ENCODE measurements at places on chromosomes 16 and 17. TPM values are rescaled to one million over a fixed set of nuclear protein-coding genes. Genes with fewer than 3 reads are reported as not detected.
A peak's percentile ranks its signal among the peaks of the same experiment; 100 is the strongest.

DNA sequence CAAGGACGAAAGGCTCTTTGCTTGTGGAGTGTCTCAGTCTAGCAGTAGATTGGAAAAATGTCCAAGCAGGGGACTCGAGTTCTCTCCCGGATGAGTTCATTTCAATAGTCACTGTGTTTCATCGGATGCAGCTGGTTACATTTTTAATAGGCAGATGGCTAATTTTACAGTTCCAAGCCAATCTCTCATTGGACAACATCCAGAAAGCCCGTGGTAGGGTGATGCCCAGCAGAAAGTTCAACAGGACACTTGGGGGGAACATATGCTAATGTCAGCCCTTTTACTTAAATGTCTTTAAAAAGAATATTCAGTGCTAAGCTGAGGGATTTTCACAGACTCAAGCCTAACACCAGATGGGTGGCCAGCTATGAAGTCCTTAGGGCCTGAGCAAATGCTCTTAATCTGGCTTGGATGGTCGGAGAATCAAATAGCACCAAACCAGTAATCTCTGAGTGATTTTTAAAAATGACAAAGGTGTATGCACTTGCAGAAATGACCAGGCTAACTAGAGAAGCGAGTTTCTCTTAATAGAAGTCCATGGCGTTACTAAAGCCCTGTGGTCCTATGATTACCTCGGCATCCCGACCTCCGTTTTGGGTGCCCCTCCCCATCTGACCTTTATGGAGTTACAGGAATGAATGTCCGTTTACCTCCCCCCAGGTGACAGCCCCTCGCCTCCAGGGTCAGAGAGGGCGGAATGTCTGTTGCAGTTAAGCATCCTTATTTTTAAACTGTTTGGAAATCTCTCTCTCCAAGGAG lies 289.2 kb upstream of the SALL1 start:
- H3K27ac ChIP-seq = no peak overlapping the region
- no peak overlapping the region for H3K4me3 ChIP-seq
- no peak for DNase-seq
- peaks cover 38% of the 10 kb centered on the region for H3K27me3 ChIP-seq
- no peaks in the 10 kb centered on the region for H3K4me1 ChIP-seq
- H3K36me3 ChIP-seq = no peaks in the 10 kb centered on the region

GRCh38 chr17:12369065-12369464 lies 296.6 kb upstream of the MYOCD start:
- peaks cover 4% of the 10 kb centered on the region for H3K36me3 ChIP-seq
- H3K27me3 ChIP-seq = no peaks in the 10 kb centered on the region
- H3K27ac ChIP-seq = peak overlapping the region; percentile 70
- H3K4me3 ChIP-seq = no peak overlapping the region

- H3K4me3 ChIP-seq = no peak overlapping the region
- H3K27ac ChIP-seq = no peak overlapping the region
- peaks cover 18% of the 10 kb centered on the region for H3K27me3 ChIP-seq
- H3K4me1 ChIP-seq = no peaks in the 10 kb centered on the region
- no peak for DNase-seq
These were observed 136.5 kb upstream of the ADAMTS18 start for GRCh38 chr16:77571115-77571862.

GRCh38 chr16:84550096-84550495 lies 45.6 kb upstream of the MEAK7 start:
- no peak overlapping the region for H3K4me3 ChIP-seq
- H3K36me3 ChIP-seq = peaks cover 1% of the 10 kb centered on the region
- H3K27ac ChIP-seq = no peak overlapping the region
- peaks cover 9% of the 10 kb centered on the region for H3K4me1 ChIP-seq

DNA sequence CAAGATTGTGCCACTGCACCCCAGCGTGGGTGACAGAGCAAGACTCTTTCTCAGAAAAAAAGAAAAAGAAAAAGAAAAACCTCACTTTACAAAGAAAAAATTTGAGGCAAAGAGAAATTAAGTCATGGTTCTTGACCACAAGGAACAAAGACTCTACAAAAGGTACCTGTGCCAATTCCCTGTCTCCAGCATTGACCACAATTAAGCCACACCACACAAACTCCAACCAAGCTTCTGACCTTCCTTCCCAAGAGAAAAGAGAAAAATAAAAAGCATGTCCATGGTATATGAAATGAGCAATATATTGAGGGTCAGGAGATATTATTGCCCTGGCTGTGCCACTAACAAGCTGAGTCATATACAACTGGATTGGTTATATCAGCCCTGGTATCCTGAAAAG lies 146.3 kb upstream of the NOG start:
- H3K27ac ChIP-seq = no peak overlapping the region
- no peak for DNase-seq
- no peaks in the 10 kb centered on the region for H3K36me3 ChIP-seq
- no peaks in the 10 kb centered on the region for H3K4me1 ChIP-seq
- no peaks in the 10 kb centered on the region for H3K27me3 ChIP-seq

GRCh38 chr16:65101009-65101408 lies 20.9 kb downstream of the CDH11 start:
- DNase-seq = no peak
- peaks cover 23% of the 10 kb centered on the region for H3K36me3 ChIP-seq
- no peaks in the 10 kb centered on the region for H3K27me3 ChIP-seq

DNA sequence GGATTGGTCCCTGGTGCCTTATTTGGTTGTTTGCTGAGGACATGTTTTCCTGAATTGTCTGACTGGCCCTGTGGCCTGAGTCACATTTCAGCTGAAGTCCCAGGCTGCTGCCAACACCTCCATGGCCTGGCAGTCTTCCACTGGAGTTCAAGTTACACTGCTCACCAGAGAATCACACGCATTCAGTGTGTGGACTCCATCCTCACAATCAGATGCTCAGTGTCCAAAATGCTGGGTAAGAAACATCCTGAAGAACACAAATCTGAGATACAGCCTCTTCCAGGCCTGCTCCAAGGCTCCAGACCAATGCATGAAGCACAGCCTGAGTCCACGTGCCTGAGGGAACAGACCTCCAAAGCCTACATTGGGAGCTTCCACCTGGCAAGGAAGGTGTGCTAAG lies 19.2 kb downstream of the CD300LB start:
- peaks cover 40% of the 10 kb centered on the region for H3K27me3 ChIP-seq
- H3K4me3 ChIP-seq = no peak overlapping the region
- peaks cover 6% of the 10 kb centered on the region for H3K4me1 ChIP-seq
- peaks cover 6% of the 10 kb centered on the region for H3K36me3 ChIP-seq
- no peak for DNase-seq
- no peak overlapping the region for H3K27ac ChIP-seq

DNA sequence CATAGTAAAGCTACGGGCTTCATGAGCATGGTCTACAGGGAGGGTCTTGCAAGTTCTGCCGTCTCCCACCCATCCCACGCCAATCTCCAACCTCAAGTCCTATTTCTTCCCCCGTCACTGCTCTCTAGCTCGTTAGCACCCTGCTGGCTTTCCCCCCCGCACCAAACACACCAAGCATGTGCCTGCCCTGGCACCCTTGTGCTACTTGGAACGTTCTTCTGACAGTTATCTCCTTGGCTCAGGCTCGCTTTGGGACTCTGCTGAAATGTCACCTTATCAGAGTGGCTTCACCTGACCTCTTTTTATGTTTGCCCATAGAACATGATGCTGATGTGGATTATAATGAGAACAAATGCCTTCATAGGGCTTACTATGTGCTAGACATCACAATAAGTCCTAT lies 21.9 kb downstream of the GLYR1 start:
- no peak for DNase-seq
- H3K36me3 ChIP-seq = peaks cover 38% of the 10 kb centered on the region
- no peaks in the 10 kb centered on the region for H3K4me1 ChIP-seq
- H3K4me3 ChIP-seq = no peak overlapping the region

DNA sequence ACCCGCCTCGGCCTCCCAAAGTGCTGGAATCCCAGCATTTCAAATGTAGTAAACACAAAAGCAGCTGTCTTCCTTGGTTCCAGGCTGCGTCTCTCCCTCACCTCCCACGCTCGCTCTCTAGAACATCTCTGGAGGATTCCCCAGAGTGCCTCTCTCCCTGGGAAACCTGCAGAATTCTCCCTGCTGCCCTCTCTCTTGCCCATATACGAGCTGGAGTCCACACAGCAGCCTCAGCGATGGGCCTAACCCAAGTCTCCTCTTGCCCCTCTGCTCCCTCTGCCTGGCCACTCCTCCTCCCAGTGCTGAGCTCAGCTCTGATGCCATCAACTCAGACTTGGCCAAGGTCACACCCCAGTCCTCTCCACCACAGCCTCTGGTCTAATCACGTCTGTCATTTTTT lies 10.6 kb downstream of the GPRC5B start:
- H3K4me1 ChIP-seq = no peaks in the 10 kb centered on the region
- no peak overlapping the region for H3K4me3 ChIP-seq
- peaks cover 6% of the 10 kb centered on the region for H3K27me3 ChIP-seq
- H3K27ac ChIP-seq = no peak overlapping the region
- H3K36me3 ChIP-seq = no peaks in the 10 kb centered on the region

DNA sequence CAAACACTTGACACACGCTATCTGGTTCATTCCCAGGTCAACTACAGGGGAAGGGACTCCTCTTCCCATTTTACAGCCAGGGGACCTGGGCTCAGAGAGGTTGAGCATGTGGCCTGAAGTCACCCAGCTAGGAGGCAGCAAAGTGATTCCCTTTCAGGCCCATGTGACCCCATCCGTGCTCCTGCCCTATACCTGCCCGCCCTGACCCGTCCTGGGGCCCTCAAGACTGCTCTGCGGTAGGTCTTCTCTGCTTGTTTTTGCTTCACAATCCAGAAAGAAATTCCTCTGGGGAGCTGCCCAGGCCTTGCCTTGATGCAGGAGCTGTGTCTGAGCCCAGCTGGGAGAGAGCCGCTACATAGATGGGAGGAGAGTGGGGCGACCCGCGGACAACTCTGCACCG lies 161.4 kb downstream of the SDK2 start:
- peaks cover 9% of the 10 kb centered on the region for H3K36me3 ChIP-seq
- no peaks in the 10 kb centered on the region for H3K27me3 ChIP-seq
- DNase-seq = peak; percentile 61
- peaks cover 13% of the 10 kb centered on the region for H3K4me1 ChIP-seq

GRCh38 chr16:89571636-89572035 lies 3.9 kb upstream of the CPNE7 start:
- no peaks in the 10 kb centered on the region for H3K36me3 ChIP-seq
- no peaks in the 10 kb centered on the region for H3K27me3 ChIP-seq
- H3K27ac ChIP-seq = no peak overlapping the region

- no peaks in the 10 kb centered on the region for H3K4me1 ChIP-seq
- peak; percentile 75 for DNase-seq
- peaks cover 64% of the 10 kb centered on the region for H3K27me3 ChIP-seq
- no peak overlapping the region for H3K27ac ChIP-seq
- H3K36me3 ChIP-seq = no peaks in the 10 kb centered on the region
These were observed 145.3 kb downstream of the IRF8 start for GRCh38 chr16:86044241-86044671.

DNA sequence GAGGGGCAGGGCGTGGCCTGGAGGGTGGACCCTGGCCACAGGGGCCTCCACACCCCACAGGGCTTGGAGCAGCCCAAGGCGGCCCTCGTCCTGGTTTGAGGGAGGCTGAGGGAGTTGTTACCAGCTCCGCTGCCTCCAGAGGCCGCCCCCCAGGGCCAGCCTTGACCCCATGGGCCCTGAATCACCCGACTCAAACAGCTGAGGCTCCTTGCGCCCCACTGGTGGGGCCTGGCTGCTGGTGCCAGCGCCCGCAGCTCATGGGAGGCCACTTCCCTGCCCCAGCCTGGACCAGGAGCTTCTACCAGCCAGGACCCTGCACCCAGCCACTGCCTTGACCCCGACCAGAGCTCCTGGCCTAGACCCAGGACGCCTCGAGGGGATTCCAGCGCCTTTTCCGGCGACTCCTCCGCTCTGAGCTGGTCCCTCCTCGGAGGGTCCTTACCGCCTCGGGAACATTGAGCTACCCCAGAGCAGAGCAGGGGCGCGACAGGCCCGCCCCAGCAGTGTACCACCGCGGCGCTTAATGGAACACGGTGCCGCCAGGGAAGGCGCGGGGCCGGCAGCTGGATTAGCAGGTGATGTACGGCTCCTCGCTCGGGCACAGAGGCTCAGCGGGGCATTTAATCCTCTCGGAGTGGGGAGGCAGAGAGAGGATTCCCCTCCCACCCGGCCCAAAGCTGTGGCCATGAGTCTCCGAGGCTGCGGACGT lies 37.2 kb downstream of the GSE1 start:
- H3K4me1 ChIP-seq = peaks cover 11% of the 10 kb centered on the region
- H3K4me3 ChIP-seq = no peak overlapping the region
- H3K27ac ChIP-seq = no peak overlapping the region

DNA sequence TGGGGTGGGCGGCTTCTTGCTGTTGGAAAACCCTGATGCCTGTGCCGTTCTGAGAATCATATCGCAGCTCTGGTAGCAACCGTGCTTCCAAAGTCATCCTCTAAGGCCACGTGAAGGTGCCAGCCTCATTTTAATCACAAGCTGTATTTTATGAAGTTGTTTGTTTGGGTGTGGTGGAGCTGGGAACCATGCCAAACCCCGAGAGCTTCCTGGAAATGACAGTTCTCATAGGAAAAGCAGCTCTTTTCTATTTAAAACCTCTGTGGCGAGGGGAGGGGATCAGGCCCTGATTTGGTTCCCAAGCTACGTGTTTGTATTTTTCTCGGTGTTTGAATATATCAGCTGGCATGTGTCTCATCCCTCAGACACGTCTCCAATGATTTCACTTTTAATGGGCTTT lies 21.7 kb downstream of the KNOP1 start:
- no peak for DNase-seq
- H3K4me3 ChIP-seq = no peak overlapping the region
- H3K27ac ChIP-seq = peak overlapping the region; percentile 86
- H3K27me3 ChIP-seq = no peaks in the 10 kb centered on the region
- peaks cover 15% of the 10 kb centered on the region for H3K36me3 ChIP-seq

DNA sequence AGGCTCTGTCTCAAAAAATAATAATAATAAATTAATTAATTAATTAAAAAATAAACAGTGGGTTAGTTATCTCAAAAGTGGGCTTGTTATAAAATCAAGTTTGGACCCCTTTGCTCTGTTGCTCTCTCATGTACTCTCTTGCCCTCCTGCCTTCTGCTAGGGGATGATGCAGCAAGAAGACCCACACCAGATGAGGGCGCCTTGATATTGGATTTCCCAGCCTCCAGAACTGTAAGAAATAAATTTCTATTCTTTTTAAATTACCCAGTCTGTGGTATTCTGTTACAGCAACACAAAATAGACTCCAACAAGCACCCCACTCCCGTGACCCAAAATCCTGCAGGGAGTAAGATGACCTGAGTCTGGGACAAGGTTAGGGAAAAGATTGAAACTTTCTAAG lies 2.1 kb upstream of the ZNF652 start:
- H3K4me1 ChIP-seq = peaks cover 26% of the 10 kb centered on the region
- no peak overlapping the region for H3K4me3 ChIP-seq
- no peak overlapping the region for H3K27ac ChIP-seq
- H3K36me3 ChIP-seq = no peaks in the 10 kb centered on the region
- no peaks in the 10 kb centered on the region for H3K27me3 ChIP-seq

- no peak for DNase-seq
- H3K27me3 ChIP-seq = no peaks in the 10 kb centered on the region
- H3K27ac ChIP-seq = peak overlapping the region; percentile 74
- H3K4me1 ChIP-seq = peaks cover 93% of the 10 kb centered on the region
- H3K36me3 ChIP-seq = no peaks in the 10 kb centered on the region
These were observed 50.8 kb downstream of the ZFHX3 start for GRCh38 chr16:72997141-72997542.

Gene DUXB
- total RNA-seq = not detected

Gene CDH13
- total RNA-seq = 45.1 TPM

Gene SLC25A10
- total RNA-seq = 5.7 TPM

Gene SLC47A2
- total RNA-seq = not detected

Gene UMOD
- not detected for total RNA-seq

Gene RNF222
- total RNA-seq = not detected

Gene TIMP2
- 535 TPM for total RNA-seq

Data from chondrocyte (in vitro differentiated cells).